ENCODE measurements at places on chromosomes 1 and 21.

GRCh38 chr1:158586942-158587341 is 7.2 kb upstream of the OR10X1 start:
- no peak for DNase-seq

GRCh38 chr1:205711105-205712048 is 31.1 kb upstream of the SLC45A3 start:
- DNase-seq, result no peak

DNA sequence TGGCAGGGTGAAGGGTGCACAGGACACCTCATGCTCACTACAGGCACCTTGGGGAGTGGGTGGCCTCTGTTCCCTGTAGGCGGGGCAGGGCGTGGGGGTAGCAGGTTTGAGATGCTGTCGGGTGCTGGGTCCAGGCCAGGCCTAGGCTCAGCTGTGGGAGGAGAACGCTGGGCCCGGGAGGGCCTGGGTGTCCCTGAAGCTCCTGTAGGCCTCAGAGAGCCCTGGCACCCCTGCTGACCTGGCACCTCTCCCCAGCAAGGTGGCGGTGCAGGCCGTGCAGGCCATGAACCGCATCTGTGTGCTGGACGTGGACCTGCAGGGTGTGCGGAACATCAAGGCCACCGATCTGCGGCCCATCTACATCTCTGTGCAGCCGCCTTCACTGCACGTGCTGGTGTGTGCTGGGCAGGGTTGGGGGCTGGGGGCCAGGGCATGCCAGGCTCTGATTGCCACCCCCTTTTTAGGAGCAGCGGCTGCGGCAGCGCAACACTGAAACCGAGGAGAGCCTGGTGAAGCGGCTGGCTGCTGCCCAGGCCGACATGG is 2.5 kb upstream of the GJC2 start:
- DNase-seq, result no peak

DNA sequence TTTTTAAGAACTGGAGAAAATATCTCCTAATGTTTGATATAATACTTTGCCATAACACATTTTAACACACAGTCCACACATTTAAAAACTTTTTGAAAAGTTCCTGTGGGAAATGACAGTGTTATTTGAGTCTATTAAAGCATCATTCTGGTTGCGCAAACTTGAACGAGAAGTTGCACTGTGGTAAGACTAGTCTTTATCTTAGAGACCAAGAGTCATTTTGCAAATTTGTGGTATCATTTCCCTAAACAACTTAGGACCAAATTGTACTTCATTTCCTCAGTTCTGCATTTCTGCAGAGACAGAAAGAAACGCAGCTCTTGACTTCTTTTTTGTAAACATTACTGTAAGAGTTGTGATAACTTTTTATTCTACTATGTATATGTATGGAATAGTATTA is at the start of gene RGS18:
RGS18 (plus strand) TSS at position 282 of the 400 bp plus-strand sequence. CDS start 176 bp downstream, outside the sequence.
- no peak for DNase-seq

GRCh38 chr1:40317394-40318074 is 448 bp upstream of the COL9A2 start:
- DNase-seq, result no peak

- DNase-seq, result no peak
Measured at GRCh38 chr1:4310396-4310923, 343.9 kb upstream of the AJAP1 start.

DNA sequence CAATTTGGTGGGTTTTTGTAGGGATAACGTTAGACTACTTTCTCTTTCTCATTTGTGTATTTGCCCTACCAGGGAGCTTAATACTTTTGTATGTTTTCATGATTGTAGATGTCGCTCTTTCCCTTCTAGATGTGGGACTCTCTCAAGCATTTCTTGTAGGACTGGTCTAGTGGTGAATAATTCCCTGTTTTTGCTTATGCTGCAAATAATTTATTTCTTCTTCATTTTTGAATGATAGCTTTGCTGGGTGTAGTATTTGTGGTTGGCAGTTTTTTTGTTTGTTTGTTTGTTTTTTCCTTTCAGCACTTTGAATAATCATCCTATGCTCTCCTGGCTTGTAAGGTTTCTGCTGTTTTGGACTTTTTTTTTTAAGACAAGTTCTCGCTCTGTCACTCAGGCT is 22.5 kb upstream of the TTC22 start:
- DNase-seq, result no peak

DNA sequence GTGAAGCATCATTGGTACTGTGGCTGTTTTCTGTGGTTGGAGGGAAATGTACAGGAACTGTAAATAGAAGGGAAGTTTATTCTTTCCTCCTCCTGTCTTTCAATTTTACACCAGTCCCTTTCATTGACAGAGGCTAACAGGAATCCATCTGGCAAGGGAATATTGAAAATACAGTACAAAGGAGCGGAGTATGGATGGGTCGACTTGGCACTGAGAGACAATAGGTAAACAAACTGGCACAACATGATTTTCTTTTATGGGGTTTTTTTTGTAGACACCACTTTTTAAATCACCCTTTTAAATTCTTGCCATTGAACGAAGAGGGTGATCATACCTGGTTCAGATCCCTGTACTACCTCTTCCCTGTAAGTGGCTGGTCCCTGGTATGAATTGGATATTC is 341.3 kb downstream of the RWDD3 start:
- DNase-seq, result no peak

DNA sequence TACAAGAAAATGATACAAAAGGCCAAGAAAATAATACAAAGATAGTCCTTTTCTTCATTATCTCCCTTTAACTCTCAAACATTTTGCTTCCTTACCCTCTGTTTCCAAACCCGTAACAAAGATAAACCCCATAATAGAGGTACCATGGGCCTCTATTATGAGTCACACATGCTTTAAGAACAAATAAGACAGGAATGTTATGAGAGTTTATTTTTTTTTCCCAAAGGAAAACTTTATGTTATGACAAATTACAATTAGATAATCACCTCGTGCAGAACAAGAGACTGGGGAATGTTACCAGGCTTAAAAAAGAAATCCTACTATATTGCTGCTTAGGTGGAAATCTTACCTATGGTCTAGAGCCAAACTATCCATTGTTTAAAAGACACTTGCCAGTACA is 272.0 kb downstream of the BRINP3 start:
- DNase-seq, result no peak

- no peak for DNase-seq
Measured at GRCh38 chr1:12173041-12173509, 6.3 kb downstream of the TNFRSF1B start.

DNA sequence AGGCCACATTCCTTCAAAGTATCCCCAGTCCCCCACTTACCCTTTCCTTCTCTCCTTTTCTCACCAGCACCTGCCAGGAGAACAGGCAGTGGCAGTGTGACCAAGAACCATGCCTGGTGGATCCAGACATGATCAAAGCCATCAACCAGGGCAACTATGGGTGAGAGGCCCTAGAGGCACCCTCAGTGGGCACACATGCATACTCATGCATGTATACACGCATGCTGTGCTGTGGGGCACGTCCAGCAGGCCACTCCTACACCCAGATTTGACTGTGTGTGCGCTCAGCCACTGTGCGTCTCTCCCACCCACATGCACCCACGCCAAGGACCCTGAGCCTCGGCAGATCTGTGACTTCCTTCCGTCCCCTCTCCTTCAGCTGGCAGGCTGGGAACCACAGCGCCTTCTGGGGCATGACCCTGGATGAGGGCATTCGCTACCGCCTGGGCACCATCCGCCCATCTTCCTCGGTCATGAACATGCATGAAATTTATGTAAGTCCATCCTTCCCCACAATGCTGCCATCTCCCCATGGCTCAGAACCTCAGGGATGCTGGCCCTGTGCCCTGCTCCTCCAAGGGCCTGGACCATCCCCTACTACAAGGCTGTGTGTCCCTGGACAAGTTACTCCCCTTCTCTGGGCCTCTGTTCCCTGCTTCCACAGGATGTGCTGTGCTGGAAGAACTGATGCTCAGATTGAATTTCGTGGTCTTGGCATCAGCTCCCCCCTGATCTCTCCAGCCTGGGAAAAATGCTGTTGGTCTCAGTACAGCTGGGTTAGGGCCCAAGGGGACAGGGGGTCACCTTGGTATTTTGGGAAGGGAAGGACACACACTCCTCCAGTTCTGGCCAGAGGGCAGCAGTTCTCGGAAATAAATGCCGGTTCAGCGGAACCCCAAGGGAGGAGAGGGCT is 7.0 kb downstream of the TINAGL1 start:
- DNase-seq, result no peak

GRCh38 chr1:20470194-20470593 is 15.8 kb downstream of the CAMK2N1 start:
- no peak for DNase-seq

- DNase-seq, result no peak
Measured at GRCh38 chr1:160169553-160170399, 18.4 kb downstream of the ATP1A4 start.

- DNase-seq, result no peak
Measured at GRCh38 chr1:63524201-63524600, 876 bp downstream of the EFCAB7 start.

- no peak for DNase-seq
Measured at GRCh38 chr21:24225431-24225830, 1381.8 kb downstream of the MRPL39 start.

DNA sequence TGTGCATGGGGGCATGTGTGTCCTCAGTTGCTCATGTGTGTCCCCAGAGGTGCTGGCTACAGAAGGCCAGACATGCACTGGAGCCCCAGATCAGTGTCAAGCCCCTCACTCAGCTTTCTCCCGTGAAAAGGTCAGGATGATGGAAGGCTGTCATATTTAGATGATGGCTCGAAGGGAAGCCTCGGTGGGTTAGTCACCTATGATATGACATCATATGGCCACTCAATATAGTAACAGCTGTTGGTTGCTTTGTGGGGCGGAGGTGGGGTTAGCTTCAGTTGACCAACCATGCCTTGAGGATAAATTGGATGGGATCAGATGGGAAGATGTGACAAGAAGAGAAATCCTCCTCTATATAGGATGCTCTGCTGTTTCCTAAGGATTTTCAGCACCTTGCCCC is 43.5 kb upstream of the ATF3 start:
- no peak for DNase-seq

- DNase-seq, result peak; percentile 39
Measured at GRCh38 chr21:25638660-25639550, at the start of gene JAM2. Gene JAM2, plus strand, starts transcription at chr21:25639258. Its CDS starts 564 bp downstream, at chr21:25639822.

DNA sequence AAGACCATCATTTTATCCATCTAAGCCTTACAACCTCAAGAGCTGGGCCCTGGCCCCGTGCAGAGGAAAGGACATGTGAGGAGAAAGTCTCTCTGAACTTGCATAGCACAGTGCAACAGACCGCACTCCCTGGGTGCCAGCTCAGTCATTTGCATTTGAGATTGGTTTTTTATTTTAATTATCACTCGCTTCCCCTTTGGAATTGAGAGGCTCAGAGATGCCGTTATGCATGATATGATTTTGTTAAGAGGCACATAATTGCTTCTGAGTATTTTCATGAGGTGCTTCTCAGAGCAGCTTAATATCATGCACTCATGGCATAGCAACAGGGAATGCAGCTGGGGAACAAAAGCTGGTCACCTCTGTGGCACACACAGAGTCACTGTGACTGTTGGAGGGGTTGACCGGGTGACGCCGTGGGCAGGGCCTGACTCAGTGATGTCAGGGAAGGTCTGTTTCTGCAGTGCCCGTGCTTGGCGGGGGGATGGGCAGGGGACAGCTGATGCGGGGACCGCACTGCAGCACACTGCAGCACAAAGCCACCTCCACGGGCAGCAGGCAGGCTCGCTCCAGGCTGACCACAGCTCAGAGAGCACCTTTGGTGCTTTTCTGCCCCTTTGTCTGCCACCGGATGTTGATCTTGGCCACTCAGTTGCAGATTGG is 43.2 kb upstream of the VAMP3 start:
- no peak for DNase-seq

GRCh38 chr1:114076308-114076707 is 77.4 kb downstream of the SYT6 start:
- DNase-seq, result no peak

DNA sequence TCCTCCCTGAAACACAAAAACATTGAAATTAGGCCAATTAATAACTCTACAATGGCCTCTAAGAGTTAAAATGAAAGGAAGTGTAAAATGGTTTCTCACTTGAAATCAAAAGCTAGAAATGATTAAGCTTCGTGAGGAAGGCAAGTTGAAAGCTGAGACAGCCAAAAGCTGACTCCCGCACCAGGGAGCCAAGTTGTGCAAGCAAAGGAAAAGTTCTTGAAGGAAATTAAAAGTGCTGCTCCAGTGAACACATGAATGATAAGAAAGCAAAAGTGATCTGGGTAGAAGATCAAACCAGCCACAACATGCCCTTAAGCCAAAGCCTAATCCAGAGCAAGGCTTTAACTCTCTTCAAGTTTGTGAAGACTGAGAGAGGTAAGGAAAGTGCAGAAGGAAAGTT is 22.8 kb downstream of the CYYR1 start:
- DNase-seq, result no peak

DNA sequence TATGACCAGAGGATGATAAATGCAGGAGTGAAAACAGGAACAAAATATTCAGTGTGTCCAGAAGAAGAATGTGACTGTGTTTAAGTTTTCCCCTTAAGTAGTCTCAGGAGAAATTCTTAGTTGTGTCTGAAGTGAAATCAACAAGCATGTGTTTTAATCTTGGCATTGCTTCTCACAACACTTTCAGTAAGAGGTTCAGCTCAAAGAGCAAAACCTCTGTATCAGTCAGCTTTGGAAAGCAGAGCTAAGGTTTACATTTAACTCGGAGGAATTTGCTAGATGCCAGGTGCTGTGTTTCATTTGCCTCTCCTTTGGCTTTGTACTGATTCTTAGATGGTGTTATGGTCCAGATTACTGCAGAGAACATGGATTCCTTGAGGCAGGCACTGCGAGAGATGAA is 28.6 kb downstream of the CC2D1B start:
- no peak for DNase-seq

- DNase-seq, result no peak
Measured at GRCh38 chr1:248804771-248805681, 20.7 kb downstream of the SH3BP5L start.

DNA sequence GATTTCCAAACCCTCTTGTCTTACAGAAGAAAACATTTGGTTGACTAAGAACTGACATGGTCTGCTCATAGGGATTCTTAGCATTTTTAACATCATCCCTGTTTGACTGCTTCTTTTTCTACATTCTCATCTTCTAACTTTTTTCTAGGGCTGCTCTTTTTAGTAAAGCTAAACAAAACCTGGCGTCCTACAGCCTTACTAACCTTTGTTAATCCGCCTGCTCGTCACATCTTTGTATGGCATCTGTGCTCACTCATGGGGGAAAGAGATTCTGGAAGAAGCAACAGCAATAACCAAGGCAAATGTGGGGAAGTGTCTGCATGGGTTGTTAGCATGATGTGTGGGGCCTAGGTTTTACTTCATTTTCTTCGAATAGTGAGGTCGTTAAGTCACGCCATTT is 92.0 kb downstream of the KIF1B start:
- no peak for DNase-seq

GRCh38 chr1:171844381-171844780 is 3.1 kb downstream of the DNM3 start:
- DNase-seq, result no peak

DNA sequence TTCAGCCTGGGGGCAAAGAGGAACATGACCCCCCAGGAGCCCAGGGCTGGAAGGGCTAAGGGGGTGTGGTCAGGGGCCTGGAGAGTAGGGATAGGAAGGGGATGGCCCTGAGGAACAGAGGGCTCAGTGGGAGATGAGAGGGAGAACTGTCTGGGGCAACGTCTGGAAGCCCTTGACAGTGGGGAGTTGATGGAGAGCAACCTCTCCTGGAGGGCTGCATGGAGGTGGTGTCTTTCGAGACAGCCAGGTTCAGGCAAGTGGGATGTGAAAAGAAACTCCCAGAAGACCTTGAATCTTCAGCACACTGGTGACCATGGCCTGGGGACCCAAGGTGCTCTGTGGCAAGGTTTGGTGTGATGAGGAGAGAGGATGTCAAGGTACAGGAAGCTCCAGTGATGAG is 54.2 kb upstream of the RUNX3 start:
- no peak for DNase-seq

- DNase-seq, result no peak
Measured at GRCh38 chr21:34952701-34953100, 96.4 kb downstream of the RUNX1 start.

- no peak for DNase-seq
Measured at GRCh38 chr21:32599526-32599925, 12.7 kb downstream of the CFAP298 start.
